ENCODE measurements at places on chromosomes 6 and 20. TPM values are rescaled to one million over a fixed set of nuclear protein-coding genes. Genes with fewer than 3 reads are reported as not detected.

GRCh38 chr20:46132705-46133120 is 14.6 kb downstream of the CD40 start:
- no peaks in the 10 kb centered on the region for H3K4me1 ChIP-seq
- H3K4me3 ChIP-seq, result no peak overlapping the region
- no peak overlapping the region for H3K27ac ChIP-seq
- peak; percentile 69 for DNase-seq

GRCh38 chr6:16769986-16770376 is 8.7 kb upstream of the ATXN1 start:
- H3K4me3 ChIP-seq, result no peak overlapping the region
- no peak overlapping the region for H3K27ac ChIP-seq
- no peak for DNase-seq
- peaks cover 74% of the 10 kb centered on the region for H3K4me1 ChIP-seq
- peaks cover 10% of the 10 kb centered on the region for H3K36me3 ChIP-seq

- H3K36me3 ChIP-seq, result no peaks in the 10 kb centered on the region
- no peak overlapping the region for H3K27ac ChIP-seq
- H3K4me3 ChIP-seq, result no peak overlapping the region
Measured at GRCh38 chr20:1808101-1808500, 87.1 kb upstream of the SIRPA start.

The SLC35D3 gene
- total RNA-seq, result not detected

- no peaks in the 10 kb centered on the region for H3K36me3 ChIP-seq
- no peaks in the 10 kb centered on the region for H3K4me1 ChIP-seq
- H3K27ac ChIP-seq, result no peak overlapping the region
- H3K27me3 ChIP-seq, result no peaks in the 10 kb centered on the region
Measured at GRCh38 chr6:51926125-51926524, 161.3 kb downstream of the PKHD1 start.

All from activated CD8-positive, alpha-beta T cell treated with anti-CD3 and anti-CD28 coated beads, Interleukin-2, amount 10 ng/mL, durations not matched to agents 7 days and 5 days (primary cell).